ENCODE measurements at places on chromosomes 6 and 20.

- DNase-seq: no peak
These were observed at the start of gene DEFB123 for GRCh38 chr20:31440012-31440659. TSS of gene DEFB123 (plus strand) at chr20:31440632. CDS start at chr20:31440699, 67 bp downstream.

DNA sequence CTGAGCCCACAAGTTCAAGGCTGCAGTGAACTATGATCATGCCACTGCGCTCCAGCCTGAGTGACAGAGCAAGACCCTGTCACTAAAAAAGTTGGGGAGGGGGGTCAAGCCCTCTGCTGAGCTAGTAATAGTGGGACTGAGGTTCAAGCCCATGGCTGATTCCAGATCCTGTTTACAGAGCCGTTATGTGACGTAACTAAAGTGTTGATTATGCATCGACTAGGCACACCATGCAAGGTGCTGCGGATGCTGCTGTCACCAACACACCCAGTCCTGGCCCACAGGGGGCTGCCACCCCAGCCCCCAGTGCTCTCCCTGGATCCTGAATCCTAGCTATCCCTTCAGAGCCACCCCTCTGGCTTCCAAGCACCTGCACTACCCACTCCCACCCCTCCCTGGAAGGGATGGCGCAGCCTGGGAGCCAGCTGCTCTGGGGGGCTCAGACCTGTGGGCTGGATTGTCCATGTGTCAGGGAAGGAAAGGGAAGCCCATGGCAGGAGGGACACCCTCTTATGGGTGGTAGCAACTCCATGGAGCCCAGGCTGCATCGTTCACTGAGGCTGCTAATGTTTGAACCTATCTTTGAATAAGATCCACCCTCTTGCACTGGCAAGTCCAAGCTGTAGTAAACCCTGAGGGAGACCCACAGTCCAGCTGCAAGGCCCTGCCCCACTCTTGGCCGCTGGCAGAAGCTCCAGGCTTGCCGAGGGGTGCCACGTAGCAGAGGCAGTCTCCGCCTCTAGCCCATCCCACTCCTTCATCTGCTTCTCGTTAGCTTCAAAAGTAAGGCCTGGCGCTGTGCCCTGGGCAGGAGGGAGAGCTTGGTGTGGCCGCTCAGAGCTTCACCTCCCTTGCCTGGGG is 95.0 kb downstream of the SNX5 start:
- no peak for DNase-seq

DNA sequence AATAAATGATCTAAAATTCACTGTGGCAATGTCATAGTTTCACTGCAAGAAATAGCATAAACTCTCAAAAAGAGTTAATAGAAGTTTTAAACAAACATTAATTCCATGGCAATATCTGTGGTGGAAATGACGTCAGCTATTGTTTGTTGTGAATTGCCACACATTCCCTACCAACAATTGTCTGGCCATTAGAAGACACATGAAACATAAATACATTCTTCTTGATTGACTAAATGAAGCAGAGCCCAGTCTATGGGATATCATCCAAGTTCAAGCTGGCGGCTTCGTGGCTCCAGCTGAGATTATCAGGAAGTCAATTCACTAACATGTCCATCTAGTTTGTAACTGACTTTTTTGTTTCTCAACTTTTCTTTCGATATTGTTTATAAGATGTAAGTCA is 369.0 kb downstream of the ARHGAP18 start:
- DNase-seq: no peak

GRCh38 chr6:141809901-141810300 is 322.8 kb upstream of the GJE1 start:
- no peak for DNase-seq

DNA sequence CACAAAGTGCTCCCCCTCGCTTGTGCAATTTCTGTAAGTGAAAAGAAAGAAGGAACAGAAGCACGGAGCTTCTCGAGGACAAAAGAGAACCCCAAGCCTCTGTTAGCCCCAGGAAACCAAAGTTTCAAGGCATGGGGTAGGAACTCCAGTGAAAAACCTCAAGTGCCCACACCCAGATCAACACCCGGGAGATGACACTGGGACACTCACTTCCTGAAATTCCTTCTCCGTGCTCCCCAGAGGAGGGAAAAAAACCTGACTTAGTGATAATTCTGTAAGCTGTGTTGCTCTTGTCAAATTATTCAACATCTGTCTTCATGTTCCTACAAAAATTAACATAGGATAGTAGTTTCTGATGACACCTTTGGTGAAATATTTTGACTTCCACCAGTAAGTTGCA is 4.6 kb downstream of the MDGA1 start:
- DNase-seq: no peak

DNA sequence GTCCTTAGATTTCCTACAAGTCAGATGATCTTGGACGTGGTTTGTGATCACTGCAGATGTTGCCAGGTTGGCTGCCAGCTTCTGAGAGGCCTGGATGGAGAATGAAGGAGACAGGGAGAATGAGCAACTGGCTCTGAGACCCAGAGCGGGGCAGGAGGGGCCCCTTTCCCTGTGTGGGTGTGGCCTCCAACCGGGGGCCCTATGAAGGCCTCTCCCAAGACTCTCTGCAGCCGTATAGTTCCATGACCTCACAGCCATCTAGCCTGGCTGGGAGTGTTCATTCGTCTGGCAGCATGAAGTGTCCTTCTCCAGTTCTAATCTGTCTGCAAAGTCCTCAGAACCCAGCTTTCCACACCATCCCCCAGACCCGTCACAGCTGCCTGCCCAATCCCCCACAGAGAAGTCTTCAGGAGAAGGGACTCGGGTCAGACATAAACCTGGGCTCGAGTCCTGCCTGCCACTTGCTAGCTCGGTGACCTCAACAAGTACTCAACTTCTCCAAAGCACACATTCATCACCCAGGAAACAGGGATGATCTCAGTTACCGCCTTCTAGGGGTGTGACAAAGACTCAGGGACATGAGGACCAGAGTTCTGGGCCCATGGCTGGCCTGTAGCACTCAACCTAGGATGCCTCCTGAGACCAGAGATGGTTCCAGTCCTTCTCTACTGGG is 122.6 kb downstream of the EDN3 start:
- no peak for DNase-seq

Data from activated naive CD8-positive, alpha-beta T cell treated with anti-CD3 and anti-CD28 coated beads, Interleukin-2, amount 50 U/mL, for 16 hours (primary cell).